ENCODE measurements at places on chromosomes 4 and X. TPM values are rescaled to one million over a fixed set of nuclear protein-coding genes. Genes with fewer than 3 reads are reported as not detected.

Gene PDLIM3
- 2.2 TPM for polyA plus RNA-seq

Gene TAF7L
- 1.1 TPM for polyA plus RNA-seq

Gene GALNT7
- polyA plus RNA-seq = 15.0 TPM

Gene MTMR8
- 2.1 TPM for polyA plus RNA-seq

Gene GLRA3
- 0.76 TPM for polyA plus RNA-seq

Gene CTAG2
- polyA plus RNA-seq = not detected

Gene GIMD1
- polyA plus RNA-seq = not detected

Gene GDPD2
- 0.84 TPM for polyA plus RNA-seq

Gene F8A3
- polyA plus RNA-seq = not detected

Gene OFD1
- 35.1 TPM for polyA plus RNA-seq

Gene PCDH18
- 0.80 TPM for polyA plus RNA-seq

Gene ENOPH1
- 159 TPM for polyA plus RNA-seq

Gene IL2
- not detected for polyA plus RNA-seq

Gene SMIM31
- not detected for polyA plus RNA-seq

Gene CLGN
- 20.8 TPM for polyA plus RNA-seq

Gene GUCY1A1
- 15.5 TPM for polyA plus RNA-seq

Gene ODAM
- not detected for polyA plus RNA-seq

Gene XAGE2
- not detected for polyA plus RNA-seq

Gene CC2D2A
- 10.7 TPM for polyA plus RNA-seq

Gene PLP1
- polyA plus RNA-seq = 0.88 TPM

Gene MTM1
- polyA plus RNA-seq = 8.9 TPM

Gene ZNF630
- polyA plus RNA-seq = 1.5 TPM

Gene ZCCHC18
- 132 TPM for polyA plus RNA-seq

Gene DDX53
- not detected for polyA plus RNA-seq

Gene PASD1
- polyA plus RNA-seq = not detected

Gene ZNF732
- polyA plus RNA-seq = not detected

Gene GPC3
- 2.1 TPM for polyA plus RNA-seq
